Frontal cortex (tissue), 4 donors: ENCODE measurements at places on chromosomes 1 and 21.
A peak's percentile ranks its signal among the peaks of the same experiment; 100 is the strongest.

GRCh38 chr1:167514288-167514687 lies 4.0 kb downstream of the CD247 start:
- DNase-seq, result no peak

DNA sequence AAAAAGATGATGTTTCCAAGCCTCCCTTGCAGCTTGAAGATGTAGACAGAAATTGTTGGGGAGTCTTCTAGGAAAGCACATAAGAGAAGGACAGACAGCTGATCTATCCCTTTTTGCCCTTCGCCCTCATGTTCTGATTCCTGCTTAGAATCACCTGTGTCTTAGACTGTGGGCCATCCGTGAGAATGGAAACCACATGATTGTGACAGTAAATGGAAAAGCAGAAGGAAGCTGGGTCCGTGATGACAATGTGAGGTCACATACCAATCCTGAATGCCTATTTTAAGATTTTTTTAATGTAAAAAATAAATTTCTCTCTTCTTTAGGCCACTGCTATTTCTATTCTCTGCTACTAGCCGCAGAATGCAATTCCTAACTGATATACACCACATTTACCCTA lies 67.7 kb upstream of the C1orf87 start:
- DNase-seq, result no peak

DNA sequence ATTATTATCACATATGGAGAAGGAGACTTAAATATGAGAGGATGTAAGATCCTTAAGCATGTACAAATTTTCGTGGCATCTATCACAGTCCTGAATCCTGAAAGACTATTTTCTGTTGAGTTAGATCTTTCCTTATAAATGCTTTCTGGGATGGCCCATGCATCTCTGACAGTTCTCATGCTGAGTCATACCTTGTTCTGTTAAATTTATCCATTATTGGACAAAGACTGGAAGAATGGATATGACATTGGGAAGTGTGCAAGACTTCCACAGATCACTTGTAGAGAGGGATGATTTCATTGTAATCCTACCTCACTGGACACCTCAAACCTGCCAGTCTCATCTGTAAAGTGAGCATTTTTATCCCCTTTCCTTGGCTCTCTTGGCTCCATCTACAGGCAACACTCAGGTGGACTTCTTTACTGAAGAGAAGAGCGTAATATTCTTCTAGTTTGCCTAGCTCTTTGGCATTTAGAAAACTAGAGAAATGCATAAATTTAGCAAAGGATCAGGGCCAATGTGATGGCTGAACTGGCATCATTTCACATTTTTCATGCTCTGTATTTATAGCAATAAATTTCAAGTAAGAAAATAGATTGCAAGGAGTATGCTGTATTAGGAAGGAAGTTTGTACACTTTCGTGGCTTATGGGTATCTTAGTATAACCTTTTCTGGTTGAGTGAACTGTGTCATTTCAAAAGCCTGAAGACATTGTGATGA lies 128.2 kb downstream of the NFIA start:
- no peak for DNase-seq

DNA sequence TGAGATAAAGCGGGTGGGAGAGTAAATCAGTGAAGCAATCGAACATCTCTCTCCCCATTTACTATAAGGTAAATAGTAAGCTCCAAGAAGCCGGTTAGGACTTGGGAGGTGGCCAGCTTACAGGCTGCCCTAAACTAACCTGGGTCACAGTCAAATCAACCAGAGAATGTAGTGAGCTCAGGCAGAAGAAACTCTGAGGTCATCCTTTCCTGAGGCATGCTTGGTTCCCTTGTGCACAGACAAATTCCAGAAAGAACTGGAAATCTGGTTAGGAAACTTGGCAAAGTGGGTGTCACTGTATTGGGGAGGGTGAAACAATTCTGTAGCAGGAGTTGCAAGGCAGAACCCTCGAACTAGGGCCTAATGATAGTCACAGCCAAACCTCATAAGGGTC lies 72.5 kb downstream of the NTMT2 start:
- no peak for DNase-seq

DNA sequence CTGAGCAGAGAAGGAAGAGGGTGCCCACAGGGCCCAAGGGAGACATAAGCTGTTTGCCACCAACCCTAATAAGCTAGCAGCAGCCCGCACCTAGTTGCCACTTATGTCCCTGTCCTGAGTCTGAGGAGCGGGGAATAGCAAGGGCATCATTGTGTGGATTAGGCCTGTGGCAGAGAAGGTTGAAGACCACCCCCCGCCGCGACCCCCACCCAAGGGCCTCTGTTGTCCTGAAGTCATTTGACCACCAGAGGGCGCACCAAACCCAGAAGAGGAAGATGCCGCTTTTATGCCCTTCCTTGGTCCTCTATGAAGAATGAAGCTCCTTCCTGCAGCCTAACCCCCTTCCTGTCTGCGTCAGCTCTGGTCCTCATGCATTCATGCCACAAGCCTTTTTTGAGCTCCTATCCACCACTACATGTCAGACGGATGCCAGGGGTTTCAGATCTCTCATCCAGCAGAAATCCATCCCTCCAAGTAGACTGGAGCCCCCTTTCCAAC lies 16.6 kb downstream of the RHBG start:
- DNase-seq, result peak; percentile 77

GRCh38 chr1:19619697-19620384 lies 24.3 kb upstream of the NBL1 start:
- no peak for DNase-seq

GRCh38 chr1:183879966-183880365 lies 75.0 kb downstream of the RGL1 start:
- DNase-seq, result no peak

- no peak for DNase-seq
Measured at GRCh38 chr21:17050156-17050555, 462.7 kb upstream of the CXADR start.

DNA sequence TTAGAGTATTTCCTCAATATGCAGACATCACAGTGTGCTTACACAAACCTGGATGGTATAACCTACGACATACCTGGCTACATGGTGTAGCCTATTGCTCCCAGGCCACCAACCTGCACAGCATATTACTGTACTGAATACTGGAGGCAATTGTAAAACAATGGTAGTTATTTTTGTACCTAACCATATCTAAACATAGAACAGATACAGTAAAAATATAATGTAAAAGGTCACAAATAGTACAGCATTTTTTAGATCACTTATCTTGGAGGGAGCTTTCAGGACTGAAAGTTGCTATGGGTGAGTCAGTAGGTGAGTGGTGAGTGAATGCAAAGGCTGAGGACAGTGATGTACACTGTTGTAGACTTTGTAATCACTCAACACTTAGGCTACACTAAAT lies 492.3 kb downstream of the MRPL39 start:
- no peak for DNase-seq

GRCh38 chr1:162204129-162204822 lies 134.8 kb downstream of the NOS1AP start:
- DNase-seq, result no peak

DNA sequence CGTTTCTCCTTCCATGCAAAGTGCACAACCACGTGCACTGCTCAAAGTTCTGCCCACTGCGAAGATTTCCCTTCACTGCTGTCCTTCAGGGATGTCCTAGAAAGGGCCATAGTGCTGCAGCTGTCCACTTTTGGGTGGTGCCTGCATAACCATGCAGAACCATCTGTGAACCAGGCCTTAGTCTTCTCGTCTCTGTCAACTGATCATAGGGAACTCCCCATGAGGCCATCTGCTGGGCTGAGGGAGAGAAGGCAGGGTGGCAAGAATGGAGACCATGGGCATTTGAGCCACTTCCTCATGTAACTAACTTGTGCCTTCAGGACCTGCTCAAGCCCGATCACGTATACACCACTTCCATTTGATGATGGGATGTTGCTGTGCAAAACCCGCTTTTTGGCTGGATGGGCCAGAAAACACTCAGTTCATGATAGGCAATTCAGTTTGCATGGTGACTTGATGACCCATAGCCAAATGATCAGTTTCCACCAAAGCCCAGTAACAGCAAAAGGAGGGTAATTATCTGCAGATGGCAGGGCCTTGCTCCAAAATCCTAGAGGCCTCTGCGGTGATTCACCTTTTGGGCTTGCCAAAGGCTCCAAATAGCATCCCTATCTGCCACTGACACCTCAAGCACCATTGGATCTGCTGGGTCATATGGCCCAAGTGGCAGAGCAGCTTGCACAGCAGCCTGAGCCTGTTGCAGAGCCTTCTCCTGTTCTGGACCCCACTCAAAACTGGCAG lies 9.5 kb downstream of the ST6GALNAC5 start:
- DNase-seq, result no peak

DNA sequence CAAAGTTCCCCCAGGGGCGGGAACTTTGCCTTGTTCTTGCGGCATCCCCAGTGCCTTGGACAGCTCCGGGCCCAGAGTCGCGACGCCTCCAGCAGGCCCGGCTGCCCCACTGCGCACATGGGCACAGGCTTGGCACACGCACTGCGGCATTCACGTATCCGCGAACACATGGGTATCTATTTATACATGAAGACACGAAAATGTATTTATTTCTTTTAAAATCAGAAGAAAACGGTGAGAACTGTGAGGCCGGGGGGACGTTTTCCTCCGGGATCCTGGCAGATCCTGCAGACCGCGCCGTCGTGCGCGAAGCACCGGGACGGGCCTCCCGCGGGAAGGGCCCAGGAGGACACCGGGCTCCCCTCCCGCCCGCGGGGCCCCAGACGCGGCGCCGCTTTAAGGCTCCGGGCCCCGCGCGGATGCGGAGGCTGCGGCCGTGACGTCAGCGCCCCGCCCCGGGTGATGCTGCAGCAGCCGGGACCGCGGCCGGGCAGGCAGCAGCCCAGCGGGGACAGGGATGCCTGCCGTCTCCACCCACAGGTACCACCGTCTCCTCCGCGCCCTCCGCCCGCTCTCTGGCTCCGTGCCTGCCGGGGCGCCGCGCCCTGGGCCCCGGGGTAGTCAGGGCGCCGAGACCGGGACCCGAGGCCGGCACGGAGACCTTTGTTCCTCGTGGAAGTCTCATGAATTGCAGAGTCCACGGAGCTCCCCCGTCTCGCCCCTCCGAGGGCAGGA lies at the start of gene SLC45A1:
Gene SLC45A1 (plus strand): TSS at position 468 of the 735 bp plus-strand sequence. CDS start 6,216 bp downstream, outside the sequence.
- DNase-seq, result peak; percentile 94

- no peak for DNase-seq
Measured at GRCh38 chr1:10539411-10540043, 64.8 kb downstream of the PEX14 start.

DNA sequence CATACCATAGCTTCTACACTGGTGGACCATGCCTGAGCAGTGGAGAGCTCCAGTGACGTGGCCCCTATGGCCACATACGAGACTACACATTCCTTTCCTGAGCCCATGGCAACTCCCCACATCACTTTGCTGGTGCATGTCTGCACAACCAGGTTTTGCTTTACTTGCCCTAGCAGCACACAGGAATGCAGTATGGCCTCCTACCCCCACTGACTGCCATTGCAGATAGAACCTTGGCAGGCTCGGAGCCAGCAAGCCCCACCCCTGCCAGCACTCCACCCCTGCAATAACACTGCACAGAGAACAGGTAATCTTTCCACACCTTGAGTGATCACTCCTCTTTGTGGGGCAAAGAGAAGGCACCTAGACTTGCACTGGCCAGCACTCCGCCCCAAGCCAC lies 531.9 kb upstream of the CAMK1G start:
- DNase-seq, result no peak

DNA sequence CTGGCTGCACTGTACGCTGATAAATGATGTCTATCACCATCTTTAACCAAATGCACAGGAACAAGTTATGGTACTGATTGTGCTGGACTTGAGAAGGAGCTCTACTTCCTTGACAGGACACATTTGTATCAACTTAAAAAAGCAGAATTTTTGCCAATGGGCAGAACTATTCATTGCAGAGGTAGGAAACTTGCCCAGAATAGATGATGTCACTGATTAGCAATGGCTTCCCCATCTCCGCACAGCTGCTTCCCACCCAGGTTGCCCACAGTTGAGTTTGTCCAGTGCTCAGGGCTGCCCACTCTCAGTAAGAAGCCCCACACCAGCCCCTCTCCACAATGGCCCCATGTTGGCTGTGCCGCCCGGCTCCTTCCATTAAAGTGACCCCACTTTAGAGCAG lies 33.4 kb downstream of the CAPN2 start:
- DNase-seq, result no peak

GRCh38 chr1:173328961-173329360 lies 121.8 kb upstream of the TNFSF4 start:
- no peak for DNase-seq

DNA sequence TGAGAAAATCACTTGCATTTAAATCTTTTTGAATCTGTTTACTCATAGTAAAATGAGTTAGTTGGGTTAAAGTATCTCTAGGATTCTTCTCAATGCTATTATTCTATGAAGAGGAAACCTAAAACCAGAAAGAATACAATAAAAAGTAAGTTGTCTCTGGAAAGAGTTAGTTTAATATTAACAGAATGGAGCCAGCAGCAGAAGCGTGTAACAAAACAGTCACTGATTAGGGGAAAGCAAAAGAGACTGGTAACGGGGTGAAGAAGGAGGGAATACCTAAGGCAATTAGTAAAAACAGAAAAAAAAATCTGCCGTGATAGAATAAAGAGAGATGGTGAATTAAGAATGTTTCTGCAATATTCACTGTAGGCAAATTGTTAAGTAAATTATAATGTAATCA lies 60.0 kb downstream of the NRDC start:
- DNase-seq, result no peak

DNA sequence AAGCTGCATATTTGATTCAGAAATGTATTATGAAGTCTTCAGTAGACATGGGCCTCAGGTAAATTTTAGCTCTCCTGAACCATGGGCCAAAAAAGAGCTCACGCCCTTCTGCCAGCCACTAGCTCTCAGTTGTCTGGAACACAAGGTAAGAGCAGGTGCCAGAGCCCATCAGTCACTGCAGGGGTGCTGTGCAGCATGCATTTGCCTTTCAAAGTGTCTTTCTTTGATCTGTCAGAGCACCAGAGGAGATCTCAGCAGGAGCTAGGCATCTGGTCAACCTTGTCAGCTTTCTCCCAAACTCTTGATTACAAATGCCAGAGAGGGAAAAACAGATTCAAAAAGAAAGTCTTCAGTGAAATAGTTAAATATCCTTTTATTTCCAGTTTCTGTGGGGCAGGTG lies 332.3 kb downstream of the COL11A1 start:
- DNase-seq, result no peak

DNA sequence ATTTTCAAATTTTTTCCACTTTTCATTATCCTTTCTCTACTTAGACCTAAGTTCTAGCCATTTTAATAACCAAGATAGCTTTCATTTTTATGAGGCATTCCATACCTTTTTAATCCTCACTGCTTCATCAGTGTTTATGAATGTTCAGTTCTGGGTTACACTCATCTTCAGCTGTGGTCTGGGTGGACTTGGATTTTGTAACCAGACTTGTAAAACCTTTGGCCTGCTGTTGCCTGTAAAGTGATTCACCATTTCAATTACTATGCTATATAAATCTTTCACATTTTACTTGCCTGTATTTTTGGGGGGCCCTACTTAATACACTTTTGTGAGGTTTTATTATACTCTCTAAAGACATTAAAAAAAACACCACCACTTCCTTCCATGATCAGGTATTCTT lies 46.2 kb downstream of the USP25 start:
- no peak for DNase-seq
